ENCODE measurements at places on chromosomes 2 and 18.
A peak's percentile ranks its signal among the peaks of the same experiment; 100 is the strongest.

DNA sequence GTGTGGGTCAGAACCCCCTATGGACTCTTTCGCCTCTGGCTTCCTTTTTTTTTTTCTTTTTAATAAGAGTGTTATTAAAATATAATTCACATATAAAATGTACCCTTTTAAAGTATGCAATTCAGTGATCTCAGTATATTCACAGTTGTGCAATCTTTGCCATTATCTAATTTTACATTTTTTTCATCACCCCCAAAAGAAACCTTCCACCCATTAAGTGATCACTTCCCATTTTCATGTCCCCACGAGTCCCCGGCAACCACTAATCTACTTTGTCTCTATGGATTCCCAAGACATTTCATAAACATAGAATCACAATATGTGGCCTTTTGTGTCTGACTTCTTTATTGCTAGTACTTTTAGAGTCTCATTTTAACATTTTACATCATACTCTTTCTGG lies 38.7 kb upstream of the ANXA4 start:
- no peak for DNase-seq

- no peak for DNase-seq
Observed at GRCh38 chr2:168730344-168730743, 72.1 kb upstream of the NOSTRIN start.

GRCh38 chr2:149021761-149022160 lies 16.7 kb upstream of the LYPD6B start:
- no peak for DNase-seq

DNA sequence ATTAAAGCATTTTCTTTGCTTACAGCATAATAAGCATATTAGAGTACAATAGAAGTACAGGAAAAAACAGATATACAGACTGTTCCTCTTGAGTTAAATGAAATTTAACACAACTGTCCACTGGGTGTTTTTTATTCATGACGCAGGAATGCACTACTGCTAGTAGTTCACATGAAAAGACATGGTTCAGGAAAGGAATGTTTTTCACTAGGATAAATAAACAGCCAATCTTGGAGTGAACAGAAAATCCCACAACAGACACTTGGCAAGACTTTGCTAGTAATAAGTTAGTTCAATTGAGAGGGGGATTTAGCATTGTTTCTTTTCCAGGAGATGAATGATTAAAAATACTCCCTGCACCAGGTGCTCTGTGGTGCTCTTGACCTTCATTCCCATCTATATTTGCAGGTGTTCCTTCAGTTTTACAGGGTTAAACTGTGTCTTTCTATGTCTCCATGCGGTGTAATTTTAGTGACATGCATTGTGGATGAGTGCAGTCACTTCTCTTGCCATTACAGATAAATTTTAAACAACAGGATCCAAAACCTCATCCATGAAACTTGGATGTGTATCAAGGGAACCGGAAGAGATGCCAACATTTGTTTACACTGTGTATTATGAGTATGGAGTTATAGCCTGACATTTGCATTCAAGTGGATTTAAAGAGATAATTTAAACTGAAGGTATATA lies 796.6 kb downstream of the DSC3 start:
- no peak for DNase-seq

GRCh38 chr2:218123986-218124385 lies 1.8 kb upstream of the CXCR2 start:
- no peak for DNase-seq

GRCh38 chr18:22173221-22173927 lies 4.0 kb downstream of the GATA6 start:
- no peak for DNase-seq

- no peak for DNase-seq
Observed at GRCh38 chr18:11089931-11090715, 59.2 kb downstream of the PIEZO2 start.

DNA sequence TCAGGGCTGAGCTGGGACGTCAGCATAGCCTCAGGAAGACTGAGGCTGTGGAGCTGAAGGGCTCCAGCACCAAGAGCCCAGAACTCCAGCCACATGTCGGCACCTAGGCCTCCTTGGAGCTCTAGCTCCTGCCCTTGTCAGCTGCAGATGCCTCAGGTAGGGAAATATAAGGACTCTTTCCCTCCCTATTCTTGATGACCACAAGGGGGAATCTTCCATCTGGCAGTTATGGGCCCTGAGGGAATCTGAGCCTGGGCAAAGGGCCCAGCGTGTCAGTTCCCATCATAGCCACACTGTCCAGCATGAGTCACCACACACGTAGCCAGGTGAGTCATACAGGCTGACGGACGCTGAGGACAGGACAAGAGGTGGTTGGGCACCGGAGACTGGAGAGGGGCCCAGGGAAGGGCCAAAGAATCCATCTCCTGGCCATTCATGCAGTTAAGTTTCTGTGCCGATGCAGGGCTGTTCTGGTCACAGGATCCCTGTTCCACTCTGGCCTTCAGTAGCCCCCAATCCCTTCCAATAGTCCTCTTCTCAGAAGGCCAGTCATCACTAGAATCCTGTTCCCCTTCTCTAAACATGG lies 1.8 kb downstream of the MPV17 start:
- no peak for DNase-seq

DNA sequence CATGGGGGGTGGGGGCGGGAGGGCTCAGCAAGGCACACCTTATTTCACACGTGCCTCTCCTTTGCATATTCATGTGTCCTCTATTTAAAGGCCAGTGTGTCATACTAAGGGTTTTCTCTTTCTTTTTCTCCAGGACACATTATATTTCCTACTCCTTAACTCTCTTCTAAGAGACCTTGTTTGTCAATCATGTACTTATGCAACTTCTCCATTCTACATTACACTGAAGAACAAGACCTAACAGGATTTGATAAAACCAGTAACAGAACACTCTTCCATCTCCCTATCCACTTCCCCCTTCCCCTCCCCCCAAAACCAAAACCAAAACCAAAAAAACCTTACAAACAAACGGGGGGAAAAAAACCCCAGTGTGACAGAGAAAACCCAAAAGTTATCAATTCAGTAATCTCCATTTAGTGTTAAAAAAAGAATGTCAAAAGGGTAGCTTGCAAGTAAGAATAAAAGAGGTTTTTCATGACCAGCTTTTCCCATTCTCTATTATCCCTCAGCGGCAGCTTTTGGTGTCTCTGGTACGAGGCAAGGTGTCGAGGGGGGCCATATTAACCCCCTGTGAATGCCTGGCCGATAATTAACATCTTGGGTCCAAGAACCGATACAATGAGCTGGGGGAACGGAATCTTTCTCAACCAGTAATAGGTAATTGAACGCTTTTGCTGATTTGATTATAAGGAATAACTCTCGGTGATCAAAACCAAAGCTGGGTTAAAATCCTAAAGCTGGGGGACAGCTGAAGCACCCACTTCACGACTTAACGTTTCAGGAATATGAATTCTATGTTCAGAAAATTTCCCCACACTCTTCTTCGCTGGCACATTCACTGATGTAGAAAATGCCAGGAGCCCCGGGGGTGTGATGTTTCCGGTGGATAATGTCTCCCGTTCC lies 191.0 kb upstream of the TCF4 start:
- no peak for DNase-seq

- no peak for DNase-seq
Observed at GRCh38 chr2:19038071-19039015, 320.1 kb downstream of the OSR1 start.

DNA sequence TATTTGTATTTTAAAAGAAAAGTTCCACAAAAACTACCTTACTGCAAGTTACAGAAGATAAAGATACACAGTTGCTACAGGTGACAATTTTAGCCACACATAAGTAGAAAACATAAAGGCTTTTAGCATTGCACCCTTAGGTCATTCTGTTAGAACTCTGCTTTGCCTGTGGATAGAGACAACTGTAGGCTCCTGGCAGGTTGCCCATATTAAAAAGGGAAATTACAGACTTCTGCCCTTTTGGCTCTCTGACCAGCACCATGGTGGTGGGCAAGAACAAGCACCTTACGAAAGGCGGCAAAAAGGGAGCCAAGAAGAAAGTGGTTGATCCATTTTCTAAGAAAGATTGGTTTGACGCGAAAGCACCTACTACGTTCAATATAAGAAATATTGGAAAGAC lies 223.3 kb downstream of the MC4R start:
- no peak for DNase-seq

DNA sequence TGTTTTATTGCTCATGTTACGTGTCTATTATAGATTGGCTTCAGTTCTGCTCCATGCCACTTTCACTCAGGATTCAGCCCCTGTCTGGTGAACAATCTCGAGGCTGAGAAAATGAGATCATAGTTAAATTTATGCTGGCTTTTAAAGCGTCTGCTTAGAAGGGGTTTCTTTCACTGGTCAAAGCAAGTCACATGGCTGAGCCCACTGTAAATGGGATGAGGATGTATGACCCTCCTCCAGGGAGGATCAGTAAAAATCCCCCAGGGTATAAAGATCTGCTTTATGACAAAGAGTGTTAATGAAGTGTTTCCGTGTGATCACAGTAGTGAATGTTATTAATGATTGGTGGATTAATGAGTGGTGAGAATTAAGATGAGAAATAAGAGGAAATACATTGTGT lies 6.2 kb upstream of the PLCL1 start:
- no peak for DNase-seq

GRCh38 chr2:2569306-2569705 lies 238.2 kb upstream of the MYT1L start:
- no peak for DNase-seq

GRCh38 chr18:77495982-77496690 lies 246.5 kb downstream of the GALR1 start:
- no peak for DNase-seq

- peak; percentile 23 for DNase-seq
Observed at GRCh38 chr2:230327418-230328154, 593 bp downstream of the SP140L start.

DNA sequence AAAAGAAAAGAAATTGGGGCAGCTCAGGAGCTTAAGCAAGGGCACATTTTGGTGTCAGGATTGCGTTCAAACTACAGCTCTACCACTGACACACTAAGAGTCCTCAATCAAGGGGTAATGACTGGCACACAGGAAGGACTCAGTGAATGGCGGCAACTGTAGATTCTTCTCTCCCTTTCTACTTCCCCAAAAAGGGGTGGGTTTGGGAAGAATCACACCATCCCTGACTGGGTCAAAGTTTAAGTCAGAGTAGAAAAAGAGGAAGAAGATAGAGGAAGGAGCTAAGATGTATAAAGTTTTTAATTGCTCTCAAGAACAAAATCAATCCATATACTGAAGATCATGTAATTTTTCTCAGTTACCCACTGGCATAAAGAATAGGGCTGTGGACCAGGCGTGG lies 2.6 kb downstream of the NLRC4 start:
- DNase-seq, result no peak

DNA sequence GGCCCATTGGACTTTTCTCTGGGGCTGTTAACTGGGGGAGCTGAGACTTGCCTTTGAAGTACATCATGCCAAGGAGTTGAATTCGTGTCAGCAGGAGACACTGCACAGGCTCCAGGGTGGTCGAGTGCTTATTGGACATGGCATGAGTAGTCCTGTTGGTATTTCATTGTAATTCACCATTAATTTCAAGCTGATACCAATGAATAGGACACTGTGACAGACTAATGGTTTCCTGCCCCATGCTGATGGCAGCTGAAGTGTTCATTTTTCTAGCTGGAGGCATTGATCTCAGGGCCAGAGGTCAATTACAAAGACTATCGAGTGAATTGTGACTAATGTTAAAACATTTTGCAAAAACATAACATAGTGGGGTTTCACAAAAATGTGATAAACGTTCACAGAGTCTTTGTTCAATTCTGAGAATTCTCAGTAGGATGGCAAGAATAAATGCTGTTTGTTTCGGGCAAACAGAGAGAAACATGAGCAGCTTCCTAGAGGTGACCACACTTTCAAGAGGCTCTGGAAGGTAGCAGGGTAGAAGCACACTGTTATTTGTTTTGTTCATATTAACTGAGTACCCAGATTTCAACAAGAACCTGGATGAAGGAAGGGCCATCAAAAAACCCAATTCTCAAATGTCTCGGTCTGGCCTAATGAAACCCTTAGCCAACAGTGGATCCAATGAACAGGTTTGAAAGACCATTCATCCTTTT lies 90.6 kb upstream of the ARL4C start:
- no peak for DNase-seq

- DNase-seq, result no peak
Observed at GRCh38 chr2:57536535-57537231, 509.9 kb upstream of the VRK2 start.
